ENCODE measurements at places on chromosomes 2 and 18. TPM values are rescaled to one million over a fixed set of nuclear protein-coding genes. Genes with fewer than 3 reads are reported as not detected.

HJURP gene
- 0.31 TPM for total RNA-seq

NT5DC4 gene
- total RNA-seq, result not detected

TMEM87B gene
- 51.0 TPM for total RNA-seq

GLB1L gene
- 9.9 TPM for total RNA-seq

TMEM200C gene
- total RNA-seq, result 0.60 TPM

CFC1 gene
- not detected for total RNA-seq

MC4R gene
- not detected for total RNA-seq

HOXD10 gene
- 4.4 TPM for total RNA-seq

RGPD4 gene
- 0.08 TPM for total RNA-seq

SLC40A1 gene
- 39.9 TPM for total RNA-seq

DAW1 gene
- not detected for total RNA-seq

PAX8 gene
- 160 TPM for total RNA-seq

ICA1L gene
- 35.9 TPM for total RNA-seq

HEATR5B gene
- total RNA-seq, result 29.7 TPM

COPS9 gene
- total RNA-seq, result 88.1 TPM

PSMA8 gene
- not detected for total RNA-seq

DLX2 gene
- not detected for total RNA-seq

OSBPL6 gene
- total RNA-seq, result 2.4 TPM

ANKRD53 gene
- 1.8 TPM for total RNA-seq

ERFE gene
- 1.8 TPM for total RNA-seq

STPG4 gene
- not detected for total RNA-seq

DLGAP1 gene
- total RNA-seq, result 0.52 TPM

TSPYL6 gene
- not detected for total RNA-seq

CABYR gene
- total RNA-seq, result 6.7 TPM

M1AP gene
- total RNA-seq, result 1.4 TPM

PDE1A gene
- total RNA-seq, result 9.7 TPM

NOL4 gene
- 10.5 TPM for total RNA-seq
